ENCODE measurements at places on chromosomes 6 and 20.

- DNase-seq, result no peak
Observed at GRCh38 chr20:61373956-61374545, 122.0 kb downstream of the CDH4 start.

DNA sequence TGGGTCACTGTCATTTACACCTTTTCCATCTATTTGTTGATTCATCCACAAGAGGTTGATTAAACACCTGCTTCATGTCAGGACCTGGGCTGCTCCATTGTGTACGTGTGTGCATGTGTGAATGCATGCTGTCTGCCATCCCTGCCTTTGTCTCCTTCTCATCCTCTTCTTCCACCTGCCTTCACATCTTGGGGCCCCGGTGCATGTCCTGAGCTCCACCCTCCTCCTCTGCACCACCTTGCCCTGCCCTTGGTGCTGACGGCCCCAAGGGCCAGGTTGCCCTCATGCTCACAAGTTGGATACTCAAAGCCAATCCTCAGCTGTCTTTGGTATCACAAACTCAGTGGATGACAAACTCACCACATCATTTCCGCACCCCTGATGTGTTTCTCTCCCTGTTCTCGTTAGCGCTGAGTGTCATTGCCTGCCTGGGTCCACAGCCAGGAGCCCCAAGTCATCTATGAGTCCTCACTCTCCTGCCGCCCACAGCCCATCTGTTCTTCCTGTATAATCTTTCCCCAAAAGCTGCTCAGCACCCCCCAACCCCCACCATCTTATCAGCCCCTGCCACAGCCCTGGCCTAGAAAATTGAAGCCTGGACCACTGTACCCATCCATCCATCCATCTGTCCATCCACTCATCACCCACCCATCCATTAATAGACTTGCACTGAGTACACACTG, 85.0 kb downstream of the SRC start:
- no peak for DNase-seq

DNA sequence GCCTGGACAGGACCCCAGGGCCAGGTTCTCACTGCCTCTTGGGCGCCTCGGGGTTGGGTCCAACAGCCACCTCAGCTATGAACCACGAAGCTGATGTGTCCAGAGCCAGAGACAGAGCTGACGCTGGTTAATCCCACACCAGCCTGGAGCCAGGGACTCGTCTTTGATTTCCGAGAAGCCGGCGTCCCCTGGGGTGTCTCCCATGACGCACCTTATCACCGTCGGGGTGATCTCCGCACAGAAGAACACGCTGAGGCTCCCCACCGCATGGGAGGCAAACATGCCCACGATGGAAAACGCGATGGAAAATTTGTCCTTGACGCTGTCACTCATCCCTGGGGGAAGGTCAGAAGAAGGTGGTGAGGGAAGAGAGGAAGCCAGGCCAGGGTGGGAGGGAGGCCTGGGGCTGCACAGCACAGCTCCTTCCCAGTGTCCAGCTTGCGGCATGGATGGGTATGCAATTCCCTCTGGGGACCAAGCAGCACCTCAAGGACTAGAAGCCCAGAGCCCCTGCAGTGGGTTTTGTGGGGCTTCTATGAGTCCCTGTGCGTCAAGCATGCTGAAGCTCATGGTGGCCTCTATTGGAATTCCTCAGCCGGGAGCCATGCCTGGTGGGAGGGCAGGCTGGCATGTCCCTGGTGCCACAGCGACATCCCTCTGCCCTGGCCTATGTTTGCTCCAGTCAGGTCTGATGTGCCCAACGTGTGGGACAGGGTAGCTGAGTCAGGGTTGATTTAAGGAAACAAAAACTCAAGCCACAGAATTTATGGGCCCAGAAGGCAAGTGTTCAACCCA, 25.1 kb downstream of the PSMG4 start:
- DNase-seq, result no peak

GRCh38 chr6:78835817-78836216, 31.5 kb upstream of the IRAK1BP1 start:
- DNase-seq, result no peak

- DNase-seq, result no peak
Observed at GRCh38 chr20:36726168-36726567, 19.7 kb downstream of the NDRG3 start.

- no peak for DNase-seq
Observed at GRCh38 chr6:75188221-75188925, 17.5 kb downstream of the COL12A1 start.

- no peak for DNase-seq
Observed at GRCh38 chr6:126773112-126773805, 345.2 kb upstream of the RSPO3 start.

- DNase-seq, result no peak
Observed at GRCh38 chr6:159646116-159646515, 46.9 kb downstream of the SOD2 start.

DNA sequence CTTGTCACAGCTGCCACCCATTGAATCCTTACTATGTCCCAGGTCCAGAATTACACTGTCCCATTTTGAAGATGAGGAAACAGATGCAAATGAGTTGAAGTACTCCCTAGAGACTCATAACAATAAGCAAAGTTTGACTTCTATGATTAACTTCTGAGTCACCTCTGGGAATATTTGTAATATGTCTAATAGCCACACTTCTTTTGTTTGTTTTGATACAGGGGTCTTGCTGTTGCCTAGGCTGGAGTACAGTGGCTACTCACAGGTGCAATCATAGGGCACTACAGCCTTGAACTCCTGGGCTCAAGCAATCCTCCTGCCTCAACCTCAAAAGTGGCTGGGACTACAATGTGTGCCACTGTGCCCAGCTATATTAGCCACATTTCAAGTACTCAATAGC, 11.4 kb upstream of the SOX12 start:
- no peak for DNase-seq

DNA sequence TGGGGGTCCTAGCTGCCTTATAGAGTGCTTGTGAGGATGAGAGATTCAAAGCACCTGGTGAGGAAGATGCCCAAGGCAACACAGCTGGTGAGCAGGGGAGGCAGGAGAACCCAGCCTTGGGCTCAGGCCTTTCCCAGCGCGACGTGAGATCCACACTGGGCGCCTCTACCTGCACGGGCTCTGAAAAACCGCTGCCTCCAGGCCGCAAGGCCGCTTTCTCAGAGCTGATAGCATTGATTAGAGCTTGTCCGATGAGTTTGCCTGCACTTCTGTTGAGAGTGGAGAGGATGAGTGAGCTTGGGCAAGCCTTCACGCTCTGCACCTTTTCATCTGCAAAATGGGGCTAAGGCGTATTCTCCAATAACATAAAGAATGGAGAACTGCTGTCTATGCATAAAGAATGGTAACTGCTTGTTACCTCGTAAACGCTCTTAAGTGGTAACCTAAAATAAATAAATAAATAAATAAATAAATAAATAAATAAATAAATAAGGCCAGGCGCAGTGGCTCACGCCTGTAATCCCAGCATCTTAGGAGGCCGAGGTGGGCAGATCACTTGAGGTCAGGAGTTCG, 916 bp downstream of the PABPC1L start:
- no peak for DNase-seq

- DNase-seq, result no peak
Observed at GRCh38 chr6:11613858-11614257, 76.3 kb downstream of the TMEM170B start.

DNA sequence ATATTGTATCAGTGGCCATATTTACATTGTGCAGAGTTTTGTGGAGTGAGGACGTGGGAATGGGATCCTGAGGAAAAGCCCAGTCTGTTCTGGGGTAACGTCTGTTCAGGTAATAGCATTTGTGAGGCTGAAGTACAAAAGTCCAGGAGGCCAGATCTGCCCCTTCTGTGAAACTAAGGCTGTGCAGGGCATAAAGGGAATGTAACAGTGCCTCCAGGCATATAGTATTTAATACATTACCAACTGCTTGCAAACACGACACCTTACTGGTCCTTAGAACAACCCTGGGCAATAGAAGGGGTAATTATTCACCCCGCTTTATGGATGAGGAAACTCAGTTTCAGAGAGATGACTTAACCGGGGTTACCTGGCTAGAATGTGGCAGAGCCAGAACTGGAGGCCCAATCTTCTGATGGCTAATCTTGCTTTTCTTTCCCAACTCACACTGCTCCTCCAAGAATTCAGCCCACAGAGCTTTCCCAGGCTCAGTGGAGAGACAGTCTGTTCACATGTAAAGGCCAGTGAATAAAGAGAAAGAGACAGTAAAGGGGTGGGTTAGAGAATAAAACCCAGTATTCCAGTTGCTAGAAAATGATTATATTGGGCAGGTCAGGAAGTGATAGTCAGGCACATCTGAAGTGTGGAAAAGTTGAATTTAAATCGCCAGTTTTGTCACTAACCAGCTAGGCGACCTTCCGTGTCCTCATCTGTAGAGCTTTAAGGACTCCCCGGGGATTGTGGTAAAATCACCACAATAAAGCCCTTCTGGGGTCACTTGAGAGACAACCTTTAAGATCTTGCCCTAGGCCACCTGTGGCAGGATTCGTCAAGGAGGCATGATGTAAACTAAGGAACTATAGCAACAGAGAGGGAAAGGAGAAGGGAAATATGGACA, 280.7 kb upstream of the CITED2 start:
- no peak for DNase-seq

DNA sequence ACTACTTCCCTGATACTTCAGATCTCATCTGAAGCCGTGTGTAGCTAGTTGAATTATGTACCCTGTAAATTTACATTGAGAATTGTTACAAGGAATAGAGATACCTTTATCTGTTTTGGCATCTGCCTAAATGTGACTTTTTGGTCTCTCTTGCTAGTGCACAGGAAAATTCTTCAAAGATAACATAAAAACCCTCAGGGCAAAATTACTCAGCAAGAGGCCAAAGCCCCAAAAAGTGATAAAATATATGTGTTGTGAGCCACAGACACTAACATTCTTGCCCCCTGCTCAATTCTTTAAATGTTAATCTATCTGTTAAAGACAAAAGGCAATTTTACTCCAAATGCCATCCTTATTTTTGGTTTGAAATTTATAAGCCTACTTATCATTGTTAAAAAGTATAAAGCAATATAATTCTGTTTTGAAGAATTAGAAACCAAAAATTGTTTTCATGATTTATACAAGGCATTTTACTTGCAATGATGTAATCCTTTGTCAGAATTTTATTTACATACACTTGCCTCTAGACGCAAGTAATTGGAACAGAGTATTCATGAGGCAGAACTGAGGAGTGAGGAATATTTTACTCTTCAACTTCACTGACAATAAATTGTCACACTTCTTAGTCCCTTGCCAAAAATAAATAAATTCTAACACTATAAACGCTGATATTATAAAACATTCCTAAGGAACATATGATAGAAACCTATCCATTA, 186.2 kb downstream of the EPM2A start:
- no peak for DNase-seq

GRCh38 chr6:42451333-42452170, at the start of gene TRERF1:
Gene TRERF1 (minus strand): TSS chr6:42451926. CDS start chr6:42269590, 182,336 bp downstream.
- DNase-seq, result peak; percentile 65

DNA sequence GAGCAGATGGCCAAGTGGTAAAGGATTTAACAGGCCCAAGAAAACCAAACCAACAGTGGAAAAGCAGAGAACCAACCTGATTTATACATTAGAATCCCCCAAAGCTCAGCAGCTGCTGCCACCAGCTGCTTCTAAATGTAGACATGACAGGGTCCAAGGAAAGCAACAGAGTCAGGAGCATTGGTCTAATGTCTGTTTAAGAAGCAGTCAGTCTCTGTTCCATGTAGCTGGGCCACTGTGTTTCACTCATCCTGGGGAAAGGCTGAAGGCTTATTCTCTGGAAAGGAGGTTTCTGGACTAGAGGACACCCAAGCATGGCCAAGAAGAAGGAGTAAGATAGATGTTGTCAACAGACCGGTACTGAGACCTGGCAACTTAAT, 75.4 kb downstream of the TMEM244 start:
- no peak for DNase-seq

DNA sequence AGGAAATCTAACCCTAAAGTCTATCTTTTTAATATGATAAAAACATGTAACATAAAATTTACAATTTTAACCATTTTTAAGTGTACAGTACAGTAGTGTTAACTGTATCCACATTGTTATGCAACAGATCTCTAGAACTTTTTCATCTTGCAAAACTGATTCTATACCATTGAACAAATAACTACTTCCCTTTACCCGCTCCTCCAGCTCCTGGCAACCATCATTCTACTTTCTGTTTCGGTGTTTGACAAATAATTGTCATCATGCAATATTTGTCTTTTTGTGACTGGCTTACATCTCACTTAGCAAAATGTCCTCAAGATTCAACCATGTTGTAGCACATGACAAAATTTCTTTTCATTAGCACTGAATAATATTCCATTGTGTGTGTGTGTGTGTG, 203.2 kb downstream of the SIM1 start:
- DNase-seq, result no peak

DNA sequence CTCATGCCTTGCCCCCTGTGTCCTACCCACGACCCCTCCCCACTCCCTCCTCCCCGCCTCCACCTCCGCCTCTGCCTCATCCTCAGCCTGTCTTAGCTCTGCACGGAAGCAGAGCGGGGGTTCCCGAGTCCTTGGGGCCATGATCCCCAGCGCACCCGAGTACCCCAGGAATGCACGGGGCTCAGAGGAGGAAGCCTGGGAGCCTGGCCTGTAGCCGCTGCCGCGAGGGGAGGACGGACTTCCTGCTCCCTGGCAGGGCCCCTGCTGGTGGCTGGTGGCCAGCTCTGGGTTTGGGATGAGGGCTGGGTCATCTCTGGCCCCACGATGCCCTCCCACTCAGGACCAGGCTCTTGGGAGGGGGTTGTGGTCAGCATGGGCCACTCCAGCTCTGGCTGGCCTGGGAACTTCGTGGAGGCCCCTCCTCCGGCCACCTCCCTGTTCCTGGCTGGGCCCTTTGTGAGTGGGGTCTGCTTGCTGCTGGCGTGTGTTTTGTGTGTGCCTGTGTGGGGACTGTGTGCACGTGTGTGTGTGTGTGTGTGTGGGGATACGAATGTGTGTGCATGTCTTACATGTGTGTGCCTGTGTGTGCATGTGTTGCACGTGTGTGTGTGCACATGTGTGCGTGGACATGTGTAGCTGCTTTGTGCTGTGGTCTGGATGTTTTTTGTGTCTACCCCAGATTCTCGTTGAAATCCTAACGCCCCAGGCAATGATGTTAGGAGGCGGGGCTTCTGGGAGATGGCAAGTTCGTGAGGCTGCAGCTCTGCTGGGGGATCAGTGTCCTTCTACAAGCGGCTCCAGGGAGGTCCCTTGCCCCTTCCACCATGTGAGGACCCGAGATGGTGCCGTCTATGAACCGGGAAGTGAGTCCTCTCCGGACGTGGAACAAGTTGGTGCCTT, 1.3 kb upstream of the RBBP8NL start:
- DNase-seq, result no peak

All from amygdala (tissue), 56 donors.